Hematopoietic multipotent progenitor cell treated with erythropoietin and hydrocortisone succinate and interleukin-3 and kit ligand, for 15 days (in vitro differentiated cells): ENCODE measurements at places on chromosomes 3 and 15.

- DNase-seq, result no peak
Observed at GRCh38 chr3:30629746-30630145, 23.3 kb downstream of the TGFBR2 start.

DNA sequence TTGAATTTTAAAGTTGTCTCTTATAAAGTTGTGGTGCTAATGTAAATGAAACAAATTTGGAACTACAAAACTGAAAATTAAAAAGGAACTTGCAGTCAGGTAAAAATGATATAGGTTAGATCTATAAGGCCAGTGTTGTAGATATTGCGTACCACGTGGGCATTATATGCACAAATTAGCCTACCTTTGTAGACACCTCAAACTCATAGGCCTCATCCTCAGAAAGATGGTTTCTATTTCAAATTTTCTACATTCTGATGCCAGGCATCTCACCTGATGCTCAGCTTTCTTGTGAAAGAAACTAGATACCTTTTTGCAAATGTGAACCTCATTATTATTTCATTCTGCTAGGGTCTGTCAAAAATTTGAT lies 25.6 kb downstream of the TMEM207 start:
- no peak for DNase-seq

DNA sequence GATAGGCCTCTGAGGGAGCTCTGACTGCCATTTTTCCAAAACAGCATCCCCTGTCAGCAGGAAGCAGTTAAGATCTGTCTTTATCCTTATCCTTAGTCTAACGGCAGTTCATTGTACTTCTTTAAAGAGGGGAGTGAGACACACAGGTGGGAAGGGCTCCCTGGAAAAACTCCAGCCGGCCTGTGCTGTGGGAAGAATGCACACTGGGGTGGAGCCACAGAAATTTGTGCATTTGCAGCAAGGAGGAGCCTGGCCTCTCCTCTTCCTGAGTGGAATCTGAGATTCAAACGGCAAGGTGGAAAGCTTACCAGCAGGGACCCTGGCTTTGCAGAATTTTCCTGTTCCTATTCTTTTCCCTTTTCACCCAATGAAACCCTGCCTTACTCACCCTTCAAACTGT lies 1209.4 kb downstream of the ROBO2 start:
- no peak for DNase-seq

GRCh38 chr3:165919284-165919683 lies 82.1 kb upstream of the BCHE start:
- no peak for DNase-seq

DNA sequence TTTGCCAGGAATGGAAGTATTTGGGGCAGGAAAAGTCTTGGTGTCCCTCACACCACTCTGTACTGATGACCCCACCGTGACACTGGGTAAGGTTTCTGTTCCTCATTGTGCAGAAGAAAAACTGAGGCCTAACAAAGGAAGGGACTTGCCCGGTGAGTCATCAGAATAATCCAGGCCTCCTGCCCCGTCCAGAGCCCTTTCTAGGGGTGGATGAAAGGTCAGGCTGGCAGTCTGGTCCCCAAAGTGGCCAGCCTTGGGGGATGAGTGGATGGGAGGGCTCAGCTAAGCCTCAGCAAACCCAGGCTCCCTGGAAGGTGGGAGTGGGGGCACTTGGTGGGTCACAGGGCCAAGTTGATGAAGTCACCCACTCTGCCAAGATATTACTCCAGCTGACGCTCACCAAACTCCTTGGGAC lies 2.3 kb upstream of the DNAH1 start:
- DNase-seq, result no peak

DNA sequence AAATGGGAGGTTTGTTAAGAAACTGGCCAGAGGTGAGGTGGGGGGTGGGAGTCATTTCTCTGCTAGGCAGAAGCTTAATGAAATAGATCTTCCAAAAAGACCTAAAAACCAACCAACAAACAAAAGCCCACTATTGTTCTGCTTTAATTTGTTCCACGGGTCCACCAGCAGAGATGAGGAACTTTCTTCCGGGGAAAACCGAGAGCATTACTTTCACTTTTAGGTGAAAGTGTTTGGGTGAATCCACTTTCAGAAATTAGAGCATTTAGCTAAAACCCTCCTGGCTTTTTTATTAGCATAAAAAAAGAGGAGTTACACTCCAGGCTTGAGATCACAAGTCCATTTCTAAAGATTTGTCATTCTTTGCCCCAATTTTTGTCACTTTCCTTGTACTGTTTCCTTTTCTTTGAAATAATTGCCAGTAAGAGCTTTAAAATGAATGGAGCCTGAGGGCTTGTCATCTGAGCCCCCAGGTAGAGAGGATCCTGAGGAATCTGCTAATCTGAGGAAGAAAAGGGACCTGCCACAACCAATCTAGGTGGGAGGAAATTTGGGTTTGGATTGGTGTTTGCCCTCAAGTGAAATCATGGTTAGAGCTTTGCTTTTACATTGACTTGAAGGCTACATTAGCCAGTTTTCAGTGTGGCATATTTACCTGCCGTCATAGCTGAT lies 667.6 kb downstream of the NAALADL2 start:
- no peak for DNase-seq

DNA sequence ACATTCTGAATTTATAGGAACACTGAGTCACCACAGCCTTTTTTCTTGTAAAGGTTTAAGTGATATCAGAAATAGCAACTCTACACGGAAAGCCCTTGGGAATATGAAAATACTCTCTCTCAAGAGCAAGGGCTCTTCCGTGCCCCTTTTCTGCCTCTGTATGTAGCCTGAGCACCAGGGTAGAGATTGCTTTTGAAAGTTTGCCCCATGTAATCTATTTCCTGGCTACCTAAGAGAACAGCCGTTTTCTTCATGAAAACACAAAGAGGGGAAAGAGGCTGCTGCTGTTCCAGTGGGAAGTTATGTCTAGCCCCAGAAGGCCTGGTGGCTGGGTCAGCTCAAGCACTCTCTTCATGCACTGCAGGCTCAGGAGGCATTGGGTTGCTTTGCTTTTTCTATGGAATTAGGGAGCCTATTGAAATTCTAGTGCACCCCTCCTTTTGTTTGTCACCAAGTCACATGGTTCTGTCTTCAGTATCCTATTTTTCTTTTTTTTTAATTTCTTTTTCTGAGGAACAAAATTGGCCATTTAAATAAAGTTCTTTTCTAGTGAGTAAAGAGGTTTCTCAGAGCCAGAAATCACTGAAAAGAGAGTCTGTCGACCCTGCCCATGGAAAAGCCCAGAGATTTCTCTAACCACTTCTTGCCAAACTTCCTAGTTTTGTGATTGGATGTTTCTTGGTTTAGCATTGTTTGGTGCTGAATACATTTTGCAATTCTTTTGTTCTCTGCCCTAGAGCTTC lies 39.5 kb downstream of the TIGIT start:
- DNase-seq, result no peak

GRCh38 chr15:74776821-74777768 lies 4.8 kb upstream of the CSK start:
- no peak for DNase-seq

GRCh38 chr15:29208352-29208751 lies 61.3 kb downstream of the NSMCE3 start:
- no peak for DNase-seq

- no peak for DNase-seq
Observed at GRCh38 chr3:42224658-42225421, 41.1 kb downstream of the CCK start.

- no peak for DNase-seq
Observed at GRCh38 chr3:1318296-1319005, 225.6 kb downstream of the CNTN6 start.

DNA sequence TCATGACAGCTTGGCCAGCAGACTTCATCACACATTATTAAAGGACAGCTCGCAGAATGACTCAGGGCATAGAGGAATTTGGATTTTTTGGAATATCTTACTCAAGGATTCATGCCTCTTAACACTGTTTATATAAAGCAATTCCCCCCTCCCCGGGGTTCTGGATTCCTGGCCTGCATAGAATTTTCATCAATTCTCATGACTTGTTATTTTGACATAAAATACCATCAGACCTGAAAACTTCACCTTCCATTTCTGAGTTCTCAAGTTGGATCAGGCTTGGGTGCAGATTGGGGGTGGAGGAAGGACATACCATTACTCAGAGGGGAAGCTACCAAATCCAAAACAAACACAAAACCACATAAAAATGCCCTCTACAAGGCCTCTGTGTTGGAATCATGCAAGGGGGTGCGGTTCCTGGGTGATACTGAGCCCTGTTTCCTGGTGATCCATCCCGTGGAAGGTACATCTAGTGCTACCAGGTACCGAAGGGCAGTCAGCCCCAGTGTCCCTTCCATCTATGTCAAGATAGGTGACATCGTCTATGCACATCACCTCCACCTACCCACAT lies 95.3 kb downstream of the DAPK2 start:
- DNase-seq, result no peak

DNA sequence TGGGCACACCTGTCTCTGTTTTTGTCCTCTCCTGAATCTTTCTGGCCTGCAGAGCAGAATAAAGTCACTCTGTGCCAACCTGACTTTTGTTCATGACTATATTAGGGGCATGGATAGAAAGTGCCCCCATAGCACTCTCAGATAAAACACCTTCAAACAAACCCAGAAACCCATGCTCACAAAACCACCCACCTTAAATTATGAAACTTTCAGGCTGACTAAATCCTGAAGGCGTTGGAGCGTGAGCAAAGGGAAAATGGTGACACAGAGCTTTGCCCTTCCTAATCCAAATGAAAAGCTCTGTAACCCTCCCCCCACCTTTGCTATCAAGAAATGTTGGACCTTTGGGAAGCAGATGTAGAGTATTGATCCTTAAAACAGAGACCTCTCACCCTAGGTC lies 138.9 kb downstream of the IGF1R start:
- DNase-seq, result no peak

DNA sequence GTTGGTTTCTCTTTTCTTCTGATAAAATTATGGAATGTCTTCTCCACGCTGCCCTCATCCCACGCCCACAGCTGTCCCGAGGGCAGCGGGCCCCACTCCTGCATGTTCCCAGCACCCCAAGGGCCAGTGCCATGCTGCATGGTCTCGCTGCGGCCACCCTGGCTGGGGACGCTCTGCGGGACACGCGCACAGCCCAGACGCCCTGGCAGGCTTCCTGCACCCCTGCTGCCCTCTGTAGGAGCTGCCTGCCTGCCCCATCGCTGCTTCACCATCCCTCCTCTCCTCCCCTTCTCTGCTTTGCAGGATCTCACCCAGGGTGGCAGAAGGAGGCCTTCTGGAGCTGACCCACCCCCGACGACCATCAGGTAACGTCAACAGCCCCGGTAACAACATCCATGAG lies 22.8 kb downstream of the SLC6A1 start:
- DNase-seq, result no peak

DNA sequence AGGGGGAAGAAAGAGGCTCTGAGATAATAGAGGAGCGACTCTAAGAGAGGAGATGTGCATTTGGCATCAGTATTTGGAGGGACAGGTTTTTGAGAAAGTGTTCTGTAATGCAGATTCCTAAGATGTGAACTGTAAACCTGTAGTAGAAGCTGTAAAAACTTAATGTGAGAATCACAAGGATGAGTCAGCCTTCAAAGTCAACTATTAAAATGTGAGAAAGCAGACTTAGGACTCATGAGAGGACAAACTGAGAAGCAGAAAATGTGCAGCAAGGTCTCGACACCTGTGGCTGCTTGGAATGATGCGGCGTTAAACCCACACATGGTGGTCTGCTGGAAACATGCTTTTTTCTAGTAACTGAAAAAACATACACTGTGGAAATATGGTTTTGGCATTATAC lies 36.0 kb downstream of the USP13 start:
- DNase-seq, result no peak

- no peak for DNase-seq
Observed at GRCh38 chr3:60046210-60046609, 996.4 kb upstream of the CFAP20DC start.

GRCh38 chr15:74044267-74045110 lies 37.9 kb downstream of the GOLGA6A start:
- DNase-seq, result no peak

DNA sequence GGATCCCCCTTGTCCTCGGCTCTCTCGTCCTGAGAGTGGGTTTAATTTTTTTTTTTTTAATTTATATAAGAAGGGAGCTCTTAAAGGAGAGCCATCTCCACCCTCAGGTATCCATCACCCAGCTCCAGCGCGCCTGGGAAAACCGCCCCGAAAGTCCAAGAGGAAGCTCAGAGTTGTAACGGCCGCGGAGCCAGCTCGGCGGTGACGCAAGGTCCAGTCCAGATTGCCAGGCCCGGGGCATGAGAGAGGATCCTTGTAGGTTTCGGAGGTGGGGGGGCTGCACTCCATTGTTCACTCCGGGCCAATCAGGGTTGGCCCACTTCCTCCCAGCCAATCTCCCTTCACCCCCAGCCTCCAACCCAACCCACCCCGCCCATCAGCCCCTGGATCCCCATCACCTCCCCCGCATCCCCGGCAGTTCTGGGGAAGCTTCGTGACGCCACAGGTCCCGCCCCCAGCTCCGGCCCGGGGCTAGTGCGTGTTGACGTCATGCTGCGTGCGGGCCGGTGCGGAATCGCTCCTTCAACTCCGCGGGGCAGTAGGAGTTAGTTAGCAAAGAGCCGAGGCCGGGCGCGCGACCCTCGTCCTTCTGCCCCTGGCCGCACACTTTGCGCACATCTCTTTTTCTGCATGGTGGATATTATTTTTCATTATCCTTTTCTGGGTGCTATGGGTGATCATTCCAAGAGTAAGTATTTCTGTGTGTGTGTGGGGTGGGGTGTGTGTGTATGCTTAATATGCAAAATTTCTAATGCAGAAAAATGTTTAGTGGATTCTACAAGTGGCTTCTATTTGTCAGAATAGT lies at the start of gene ISL2:
TSS of gene ISL2 (plus strand) at position 520 of the 805 bp plus-strand sequence. CDS start at position 631, 111 bp downstream.
- no peak for DNase-seq

DNA sequence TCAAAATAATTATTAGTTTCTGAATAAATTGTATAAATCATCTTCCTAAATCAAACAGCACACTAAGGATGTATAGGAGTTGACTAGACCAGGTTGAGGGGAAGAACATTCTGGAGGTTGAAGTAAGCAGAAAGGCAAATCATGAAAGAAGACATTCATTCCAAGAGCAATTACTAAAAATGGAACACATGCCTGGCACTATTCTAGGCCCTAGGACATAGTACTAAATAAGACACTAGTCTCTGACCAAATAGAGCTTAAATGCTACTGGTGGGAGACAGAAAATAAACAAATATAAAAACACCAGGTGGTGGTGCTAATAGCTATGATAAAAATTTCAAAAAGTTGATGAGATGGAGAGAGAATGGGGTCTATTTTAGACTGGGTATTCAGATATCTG lies 190.1 kb downstream of the TBC1D5 start:
- DNase-seq, result no peak

- no peak for DNase-seq
Observed at GRCh38 chr3:15964605-15965442, 167.0 kb upstream of the ANKRD28 start.

- peak; percentile 34 for DNase-seq
Observed at GRCh38 chr3:129106320-129106719, 15.3 kb downstream of the RAB43 start.
